ENCODE measurements at places on chromosomes 16 and 17.

DNA sequence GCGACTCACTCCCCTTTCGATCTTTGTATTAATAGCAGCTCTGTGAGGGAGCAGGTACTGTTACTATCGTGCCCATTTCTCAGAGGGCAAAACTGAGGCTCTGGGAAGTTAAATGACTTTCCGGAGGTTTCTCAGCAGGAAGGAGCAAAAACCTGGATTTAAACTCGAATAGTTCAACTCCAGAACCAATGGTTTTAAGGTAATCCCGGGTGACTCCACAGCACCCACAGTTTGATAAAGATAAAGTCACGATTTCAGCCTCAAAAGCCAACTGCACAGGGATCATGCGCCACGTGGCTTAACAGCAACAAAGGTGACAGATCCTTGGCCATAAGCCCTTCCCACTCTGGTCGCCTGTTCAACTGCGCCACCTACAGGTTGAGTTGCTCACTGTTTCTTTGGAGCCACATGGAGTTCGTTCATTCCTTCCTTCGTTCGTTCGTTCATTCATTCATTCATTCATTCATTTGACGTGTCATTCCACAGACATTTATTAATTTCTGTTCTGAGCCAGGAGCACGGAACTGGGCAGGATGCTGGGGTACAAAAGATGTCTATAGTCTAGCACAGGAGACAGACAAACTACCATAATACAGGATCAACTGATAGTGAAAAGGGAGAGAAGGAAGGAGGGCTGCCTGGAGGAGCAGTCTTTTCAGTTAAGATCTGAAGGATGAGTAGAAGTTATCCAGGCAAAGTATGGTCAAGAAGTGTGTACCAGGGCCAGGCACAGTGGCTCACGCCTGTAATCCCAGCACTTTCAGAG lies 134.8 kb downstream of the HS3ST2 start:
- DNase-seq = peak; percentile 83

DNA sequence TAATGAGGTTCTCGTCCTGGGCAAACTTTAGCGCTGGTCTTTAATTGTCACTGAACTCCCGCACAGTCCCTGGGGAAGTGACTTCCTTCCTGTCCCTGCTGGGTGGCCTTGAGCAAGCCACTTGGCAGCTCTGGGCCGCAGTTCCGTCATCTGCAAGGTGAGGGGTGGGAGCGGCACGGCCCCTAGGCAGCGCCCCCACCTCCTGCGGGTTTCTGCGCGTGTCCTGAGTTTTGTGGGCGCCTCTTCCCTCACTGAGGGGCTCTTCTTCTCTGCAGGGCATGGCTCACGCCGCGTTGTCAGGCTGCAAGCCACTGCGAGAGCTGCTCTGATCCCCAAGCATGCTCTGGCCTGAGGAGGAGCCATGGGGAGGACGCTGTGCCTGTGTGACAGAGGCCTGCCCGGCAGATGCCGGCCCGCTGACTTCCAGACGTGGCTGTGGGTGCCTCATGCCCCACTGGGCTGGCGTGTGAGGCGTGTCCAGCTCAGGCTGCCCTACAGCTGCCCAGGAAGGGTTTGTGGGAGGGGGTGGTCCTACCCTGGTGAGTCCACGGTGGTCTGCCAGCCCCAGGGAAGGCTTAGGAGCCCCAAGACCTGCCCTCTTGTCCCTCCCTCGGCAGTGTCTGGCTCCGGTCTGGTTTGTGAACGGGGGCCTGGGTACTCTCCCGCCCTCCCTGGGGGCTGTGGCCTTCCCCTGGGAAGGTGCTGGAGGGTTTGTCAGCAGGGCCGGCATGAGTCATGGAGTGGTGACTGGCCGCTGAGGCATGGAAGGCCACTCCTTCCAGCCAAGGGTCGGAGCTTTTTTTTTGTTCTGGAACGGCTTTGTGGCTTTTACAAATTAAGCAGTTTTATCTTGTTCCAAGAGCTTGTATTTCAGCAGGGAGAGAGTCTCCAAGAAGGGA lies 182.0 kb downstream of the SEC14L1 start:
- no peak for DNase-seq

GRCh38 chr17:76125391-76125675 lies 15.7 kb downstream of the FOXJ1 start:
- DNase-seq = no peak

GRCh38 chr16:84790301-84790700 lies 29.5 kb upstream of the CRISPLD2 start:
- DNase-seq = no peak

DNA sequence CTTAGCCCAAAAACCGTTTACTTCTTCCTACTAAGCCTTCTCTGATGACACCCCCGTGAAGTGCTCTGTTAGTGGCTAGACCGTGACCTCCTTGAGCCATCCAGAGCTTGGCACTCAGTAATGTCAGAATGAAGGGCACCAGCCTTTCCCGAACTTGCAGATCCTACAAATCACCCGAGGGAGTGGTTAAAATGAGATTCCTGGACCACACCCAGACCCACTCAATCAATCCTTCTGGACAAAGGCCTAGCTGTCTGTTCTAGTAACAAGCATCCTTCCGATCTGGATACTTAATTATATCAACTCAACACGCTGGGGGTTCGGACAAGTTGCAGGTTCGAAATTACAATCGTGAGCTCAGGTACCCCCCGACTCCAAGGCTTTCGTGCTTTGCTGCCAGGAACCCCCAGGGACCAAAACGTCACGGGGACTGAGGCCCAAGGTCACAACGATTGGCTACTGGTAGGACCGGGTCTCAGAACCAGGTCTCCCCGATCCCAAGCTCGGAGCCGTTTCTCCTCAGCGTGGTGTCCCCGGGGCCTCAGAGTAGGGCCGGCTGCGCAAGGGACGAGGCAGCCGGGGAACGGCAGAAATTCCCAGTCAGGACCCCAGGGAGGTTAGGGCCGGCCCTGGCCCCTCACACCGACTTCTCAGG lies 527 bp downstream of the CIAPIN1 start:
- DNase-seq = peak; percentile 70

- peak; percentile 60 for DNase-seq
Measured at GRCh38 chr16:67013823-67014633, 14.9 kb upstream of the CBFB start.

- DNase-seq = no peak
Measured at GRCh38 chr17:63819131-63819530, 8.1 kb upstream of the PSMC5 start.

DNA sequence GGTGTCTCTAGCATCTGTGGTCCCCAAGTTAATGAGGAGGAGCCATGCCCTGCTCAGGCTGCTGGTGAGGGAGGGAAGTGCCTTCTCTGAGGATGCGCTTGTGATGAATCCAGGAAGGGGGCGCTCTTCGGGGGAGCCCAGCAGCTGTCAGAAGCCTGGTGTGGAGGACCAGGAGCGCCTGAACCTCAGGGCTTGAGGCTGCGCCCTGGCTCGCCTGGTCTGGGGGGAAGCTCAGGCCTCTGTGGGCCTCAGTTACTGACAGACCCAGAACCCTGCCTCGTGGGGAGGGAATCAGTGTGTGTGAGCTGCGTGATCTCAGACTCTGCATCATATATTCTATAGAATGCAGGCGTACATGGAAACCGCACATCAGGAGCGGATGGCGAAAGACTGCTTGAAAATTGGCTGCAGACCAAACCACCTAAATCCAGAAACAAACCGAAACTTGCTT lies 126.1 kb downstream of the SEC14L1 start:
- peak; percentile 27 for DNase-seq

- DNase-seq = no peak
Measured at GRCh38 chr17:36501963-36502362, 15.5 kb downstream of the ZNHIT3 start.

DNA sequence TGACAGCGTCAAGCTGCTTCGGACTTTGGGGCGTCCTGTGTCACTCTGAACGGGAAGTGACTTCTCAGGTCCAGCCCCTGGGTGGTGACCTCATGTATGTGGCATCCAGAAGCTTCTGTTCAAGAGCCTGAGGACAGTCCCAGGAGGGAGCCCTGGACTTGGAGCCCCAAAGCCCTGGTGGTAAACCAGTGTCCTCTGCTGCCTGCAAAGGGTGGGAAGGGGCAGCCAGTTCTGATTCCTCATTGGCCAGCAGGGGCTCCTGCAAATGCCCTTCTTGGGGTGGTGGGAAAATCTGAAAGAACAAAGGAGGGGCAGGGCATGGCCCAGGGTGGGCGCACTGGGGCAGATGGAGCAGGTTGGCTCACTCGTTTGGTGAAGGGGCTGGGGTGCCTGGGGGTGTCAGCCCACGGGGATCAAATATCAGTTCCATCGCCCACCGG lies 1.6 kb downstream of the OSGIN1 start:
- peak; percentile 20 for DNase-seq

DNA sequence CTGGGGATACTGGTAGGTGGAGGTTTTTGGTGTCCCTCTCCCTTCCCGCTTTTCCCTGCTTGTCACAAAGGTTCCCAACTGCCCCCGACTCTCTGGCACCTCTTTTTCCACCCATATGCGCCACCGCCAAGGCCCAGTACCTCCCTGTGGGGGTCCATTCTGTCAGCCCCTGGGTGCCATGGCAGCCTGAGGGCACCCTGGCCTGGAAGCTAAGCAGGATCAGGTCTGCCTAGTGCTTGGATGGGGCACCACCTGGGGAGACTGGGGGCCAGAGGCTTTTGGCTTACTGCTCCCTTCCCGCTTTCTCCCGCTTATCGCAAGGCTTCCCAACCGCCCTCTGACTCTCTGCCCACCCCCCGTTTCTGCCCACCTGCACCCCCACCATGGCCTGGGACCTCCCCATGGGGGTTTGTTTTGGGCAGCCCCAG lies 2286.4 kb downstream of the TP53TG3F start:
- DNase-seq = no peak

DNA sequence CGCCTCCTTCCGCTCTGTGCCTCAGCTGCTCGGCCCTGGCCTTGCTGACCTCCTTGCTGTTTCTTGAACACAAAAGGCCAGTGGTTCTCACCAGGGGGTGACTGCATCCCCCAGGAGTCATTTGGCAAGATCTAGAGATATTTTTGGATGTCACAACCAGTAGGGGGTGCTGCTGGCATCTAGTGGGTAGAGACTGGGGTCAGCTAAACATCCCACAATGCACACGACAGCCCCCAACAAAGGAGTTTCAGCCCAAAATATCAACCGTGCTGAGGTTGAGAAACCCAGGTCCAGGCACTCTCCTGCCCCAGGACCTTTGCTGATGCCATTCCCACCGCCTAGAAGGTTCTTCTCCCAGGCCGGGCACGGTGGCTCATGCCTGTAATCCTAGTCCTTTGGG lies 39.7 kb downstream of the ABCC6 start:
- peak; percentile 31 for DNase-seq

- DNase-seq = no peak
Measured at GRCh38 chr17:1228781-1229348, 41.4 kb upstream of the BHLHA9 start.

- no peak for DNase-seq
Measured at GRCh38 chr17:76478730-76479514, 11.5 kb downstream of the AANAT start.

DNA sequence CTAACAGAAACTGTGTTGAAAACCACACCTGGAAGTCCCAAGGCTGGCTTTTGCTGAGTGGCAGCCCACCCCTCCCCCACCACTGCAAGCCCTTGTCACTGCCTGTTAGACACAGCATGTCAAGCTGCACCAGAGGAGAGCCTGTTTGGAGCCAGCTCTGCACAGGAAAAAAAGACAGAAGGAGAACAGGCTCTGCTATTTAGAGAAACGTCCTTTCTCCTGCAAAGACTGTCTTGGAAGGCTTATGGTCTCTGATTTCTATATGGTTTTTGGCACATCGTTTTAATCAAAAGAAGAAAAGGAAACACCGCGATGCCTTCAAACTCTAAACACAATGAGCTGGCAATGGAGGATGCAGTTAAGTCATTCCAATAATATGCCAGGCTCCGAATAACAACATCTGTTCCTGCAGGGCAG lies 275.5 kb downstream of the MAP2K4 start:
- no peak for DNase-seq

GRCh38 chr17:58985971-58986370 lies 120.7 kb downstream of the TRIM37 start:
- DNase-seq = no peak

DNA sequence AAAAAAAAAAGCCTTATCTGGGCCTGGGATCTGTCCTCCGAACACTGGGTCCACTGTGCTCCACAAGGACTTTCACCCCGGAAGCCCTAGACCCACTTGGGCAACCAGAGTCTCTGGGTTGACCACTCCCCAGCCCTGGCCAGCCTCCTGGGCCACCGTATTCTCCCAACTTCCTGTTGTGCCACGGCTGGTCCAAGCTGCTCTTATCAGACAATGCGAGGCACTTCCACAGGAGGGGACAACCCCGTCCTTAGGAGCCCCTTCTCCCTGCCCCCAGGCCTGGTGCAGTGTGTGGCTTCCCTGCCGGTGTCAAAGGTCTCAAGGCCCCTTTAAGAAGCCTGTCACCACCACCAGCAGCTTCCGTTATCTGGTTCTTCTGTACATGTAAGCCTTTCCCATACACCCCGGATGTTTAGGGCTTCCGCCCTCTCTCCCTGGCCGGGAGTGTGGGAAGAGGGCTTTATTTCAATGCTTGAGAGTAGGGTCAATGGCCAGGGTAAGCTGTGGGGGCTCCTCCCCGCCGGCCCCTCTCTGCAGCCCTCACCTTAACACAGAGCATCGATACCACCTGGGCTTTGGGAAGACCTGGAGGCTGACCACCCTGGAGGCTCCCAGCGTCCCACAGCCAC lies 313.0 kb downstream of the SEC14L1 start:
- DNase-seq = peak; percentile 71

DNA sequence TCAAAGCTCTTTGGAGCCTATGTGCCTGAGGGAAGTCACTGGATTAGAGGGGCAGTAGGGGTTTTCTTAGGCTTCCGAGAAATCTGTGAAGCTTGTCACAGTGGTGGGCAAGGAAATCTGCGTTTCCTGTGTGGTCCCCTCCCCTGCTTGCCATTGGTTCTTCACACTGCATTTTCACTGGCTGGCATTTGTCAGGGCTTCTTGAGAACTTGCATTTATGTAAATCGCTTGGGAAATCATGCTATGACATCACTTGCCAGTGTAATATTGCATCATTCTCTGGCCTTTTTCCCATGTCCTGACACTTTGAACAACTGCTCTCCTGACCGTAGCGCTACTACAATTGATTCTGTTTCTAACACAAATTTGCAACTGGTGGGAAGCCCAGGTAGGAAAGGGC lies 1.8 kb downstream of the CACNG3 start:
- no peak for DNase-seq

- DNase-seq = no peak
Measured at GRCh38 chr16:78256686-78257375, 157.4 kb downstream of the WWOX start.

DNA sequence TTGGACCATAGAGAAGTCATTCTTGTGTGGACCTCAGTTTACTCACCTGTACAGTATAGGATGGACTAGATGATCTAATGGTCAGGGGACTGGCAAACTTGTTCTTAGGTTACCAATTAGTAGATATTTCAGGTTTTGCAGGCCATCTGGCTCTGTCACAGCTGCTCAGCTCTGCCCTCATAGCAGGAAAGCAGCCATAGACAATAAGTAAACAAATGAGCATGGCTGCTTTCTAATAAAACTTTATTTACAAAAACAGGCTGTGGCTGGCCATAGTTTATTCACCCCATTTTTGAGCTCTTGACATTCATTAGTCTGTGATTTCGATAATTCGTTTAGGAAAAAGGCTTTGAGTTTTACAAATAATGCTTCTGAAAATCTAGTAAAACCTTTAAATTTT lies 12.7 kb downstream of the BPTF start:
- DNase-seq = no peak

All from hematopoietic multipotent progenitor cell treated with erythropoietin and hydrocortisone succinate and interleukin-3 and kit ligand, for 6 days (in vitro differentiated cells).